ENCODE measurements at places on chromosomes 6 and 20. TPM values are rescaled to one million over a fixed set of nuclear protein-coding genes. Genes with fewer than 3 reads are reported as not detected.

Gene VSTM2L
- 1.4 TPM for total RNA-seq

Gene HLA-DOB
- total RNA-seq, result 2.1 TPM

Gene SLC17A3
- total RNA-seq, result not detected

Gene EYA4
- 0.10 TPM for total RNA-seq

Gene MBOAT1
- 7.2 TPM for total RNA-seq

Gene IP6K3
- 0.83 TPM for total RNA-seq

Gene MOG
- not detected for total RNA-seq

Gene PAQR8
- 2.2 TPM for total RNA-seq

Gene PIGT
- total RNA-seq, result 44.6 TPM

Gene RBPJL
- total RNA-seq, result not detected

Gene RNF217
- 35.0 TPM for total RNA-seq

Gene GABRR1
- total RNA-seq, result 0.48 TPM

DNA sequence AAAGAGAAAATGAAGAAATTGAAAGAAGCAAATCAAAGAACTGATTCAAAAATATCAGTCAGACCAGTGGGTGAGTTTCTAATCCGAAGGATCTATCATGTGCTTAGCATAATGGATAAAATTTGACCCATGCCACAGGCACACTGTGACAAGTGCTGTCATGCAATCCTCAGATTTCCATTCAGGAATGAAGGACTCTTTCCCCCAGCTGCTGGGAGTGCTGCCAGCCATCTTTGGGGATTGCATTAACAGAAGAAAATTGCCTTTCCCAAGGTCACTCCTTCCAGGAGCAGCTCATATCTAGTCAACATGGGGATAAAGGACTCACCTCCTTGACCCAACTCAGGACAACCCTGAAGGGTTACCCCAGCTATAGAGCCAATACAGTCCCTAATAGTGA lies 316.7 kb upstream of the TBX18 start:
- no peaks in the 10 kb centered on the region for H3K27me3 ChIP-seq
- no peak overlapping the region for H3K4me3 ChIP-seq
- no peaks in the 10 kb centered on the region for H3K4me1 ChIP-seq
- no peak for DNase-seq

GRCh38 chr6:125950293-125950692 lies 6.3 kb upstream of the HINT3 start:
- no peaks in the 10 kb centered on the region for H3K27me3 ChIP-seq
- peaks cover 25% of the 10 kb centered on the region for H3K4me1 ChIP-seq
- H3K36me3 ChIP-seq, result no peaks in the 10 kb centered on the region
- DNase-seq, result no peak
- H3K27ac ChIP-seq, result no peak overlapping the region
- H3K4me3 ChIP-seq, result no peak overlapping the region

DNA sequence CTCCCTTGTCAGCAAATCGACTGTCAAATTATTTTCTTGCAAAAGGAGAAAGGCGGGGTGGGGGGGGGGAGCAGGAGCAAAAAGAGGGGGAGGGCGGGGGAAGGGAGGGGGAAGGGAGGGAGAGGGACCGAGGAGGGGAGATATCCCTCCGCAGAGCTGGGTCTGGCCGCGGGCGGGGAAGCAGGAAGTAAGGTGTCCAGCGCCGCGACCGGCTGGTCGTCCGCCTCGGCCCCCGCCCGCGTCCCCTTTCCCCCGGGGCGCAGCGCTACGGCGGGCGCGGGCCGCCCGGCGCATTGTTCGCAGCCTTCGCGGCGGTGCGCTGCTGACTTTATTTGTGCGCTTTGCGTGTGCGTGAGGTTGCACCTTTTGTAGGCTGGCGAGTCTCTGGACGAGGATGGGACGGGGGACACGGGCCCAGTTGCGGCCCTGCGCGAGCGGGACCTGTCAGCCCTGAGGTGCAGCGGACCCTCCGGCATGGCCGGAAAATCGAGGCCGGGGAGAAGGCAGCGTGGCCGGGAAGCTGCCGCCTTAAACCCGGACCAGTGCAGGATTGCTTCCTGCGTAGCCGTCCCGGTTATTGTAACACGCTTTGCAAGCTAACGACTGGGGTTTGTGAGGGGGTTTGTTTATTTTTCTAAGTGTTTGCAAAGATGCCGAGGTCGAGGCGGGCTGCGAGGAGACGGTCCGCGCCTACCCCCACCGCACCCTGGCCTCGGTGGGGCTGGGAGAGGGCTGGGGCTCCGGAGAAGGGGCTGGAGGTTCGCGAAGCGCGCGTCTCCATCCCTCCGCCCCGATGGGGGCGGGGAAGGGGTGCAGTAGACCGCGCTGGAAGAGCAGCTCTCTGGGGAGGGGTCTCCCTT lies 675 bp upstream of the TRERF1 start:
- H3K27ac ChIP-seq, result peak overlapping the region; percentile 92
- no peaks in the 10 kb centered on the region for H3K27me3 ChIP-seq
- H3K4me1 ChIP-seq, result peaks cover 47% of the 10 kb centered on the region
- DNase-seq, result peak; percentile 85
- H3K4me3 ChIP-seq, result peak overlapping the region; percentile 66
- H3K36me3 ChIP-seq, result no peaks in the 10 kb centered on the region

- H3K4me3 ChIP-seq, result no peak overlapping the region
- no peaks in the 10 kb centered on the region for H3K27me3 ChIP-seq
- H3K36me3 ChIP-seq, result no peaks in the 10 kb centered on the region
These were observed 378.8 kb upstream of the CHD6 start for GRCh38 chr20:41996951-41997350.

DNA sequence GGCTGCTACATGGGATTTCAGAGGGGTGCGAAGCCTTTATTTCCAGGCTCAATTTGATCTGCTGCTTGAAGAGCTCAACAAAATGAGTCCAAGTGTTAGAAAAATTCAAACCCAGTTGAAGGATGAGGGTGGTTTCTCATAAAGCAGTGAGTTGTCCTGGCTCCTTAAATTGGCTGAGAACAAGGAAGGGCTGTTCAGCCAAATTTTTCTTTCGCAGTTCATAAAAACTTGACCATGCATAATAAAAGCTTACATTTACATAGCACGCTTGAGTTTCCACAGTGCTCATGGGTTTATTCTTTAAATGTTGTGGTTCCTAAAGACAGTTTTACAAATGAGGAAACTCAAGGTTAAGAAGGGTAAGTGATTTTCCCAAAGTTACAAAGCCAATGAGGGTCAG lies 174.4 kb upstream of the FOXA2 start:
- DNase-seq, result no peak
- no peaks in the 10 kb centered on the region for H3K36me3 ChIP-seq
- H3K27me3 ChIP-seq, result no peaks in the 10 kb centered on the region

DNA sequence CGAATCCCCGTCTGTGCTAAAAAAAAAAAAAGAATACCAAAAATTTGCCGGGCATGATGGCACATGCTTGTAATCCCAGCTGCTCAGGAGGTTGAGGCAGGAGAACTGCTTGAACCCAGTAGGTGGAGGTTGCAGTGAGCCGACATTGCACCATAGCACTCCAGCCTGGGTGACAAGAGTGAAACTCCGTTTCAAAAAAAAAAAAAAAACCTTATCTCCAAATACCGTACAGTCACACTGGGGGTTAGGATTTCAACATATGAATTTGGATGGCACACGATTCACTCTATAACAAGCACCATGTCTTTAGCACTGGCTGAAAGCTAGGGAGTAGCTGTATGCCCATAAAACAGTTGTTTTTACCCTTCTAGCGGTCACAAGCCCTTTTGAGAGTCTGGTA lies 3.8 kb downstream of the SMIM13 start:
- H3K4me3 ChIP-seq, result no peak overlapping the region
- peaks cover 28% of the 10 kb centered on the region for H3K4me1 ChIP-seq
- no peaks in the 10 kb centered on the region for H3K36me3 ChIP-seq
- H3K27ac ChIP-seq, result no peak overlapping the region
- DNase-seq, result no peak

- DNase-seq, result no peak
- no peak overlapping the region for H3K27ac ChIP-seq
These were observed 1.3 kb upstream of the BACH2 start for GRCh38 chr6:90297867-90298381.

GRCh38 chr6:52162940-52163908 lies 23.0 kb upstream of the IL17A start:
- H3K4me1 ChIP-seq, result no peaks in the 10 kb centered on the region
- H3K4me3 ChIP-seq, result no peak overlapping the region
- no peak overlapping the region for H3K27ac ChIP-seq
- no peak for DNase-seq
- peaks cover 9% of the 10 kb centered on the region for H3K27me3 ChIP-seq

DNA sequence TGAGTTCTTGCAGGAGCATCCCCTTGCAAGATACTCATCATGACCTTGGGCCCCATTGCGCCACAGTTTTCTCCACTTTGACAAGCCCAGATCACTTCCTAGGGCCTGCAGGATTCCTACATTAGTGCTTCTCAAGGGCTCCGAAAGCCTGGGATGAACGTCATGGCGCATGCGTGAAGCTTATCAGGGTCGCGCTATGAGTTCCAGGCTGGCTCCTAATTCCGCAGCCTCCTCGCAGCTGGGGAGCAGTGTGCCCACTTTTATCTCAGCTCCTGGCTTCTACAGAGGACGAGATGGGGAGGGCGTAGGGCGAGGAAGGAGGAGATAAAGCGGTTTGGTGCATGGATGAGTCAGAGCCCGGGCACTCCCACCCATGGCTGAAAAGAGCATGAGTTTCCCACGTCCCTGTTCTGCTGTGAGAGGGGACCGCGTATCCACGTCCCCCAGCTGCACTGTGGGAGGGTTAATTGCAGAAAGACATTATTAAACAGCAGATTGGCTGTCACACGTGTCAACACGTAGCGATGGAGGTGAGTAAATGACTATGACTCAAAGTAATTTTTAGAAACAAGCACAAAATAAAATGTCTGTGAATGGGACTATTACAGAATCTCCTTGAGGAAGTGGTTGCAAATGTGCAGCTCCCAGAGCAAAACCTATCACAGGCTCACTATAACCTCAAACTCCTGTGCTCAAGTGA lies 72.9 kb upstream of the DSP start:
- H3K4me1 ChIP-seq, result peaks cover 18% of the 10 kb centered on the region
- peak overlapping the region; percentile 34 for H3K4me3 ChIP-seq
- DNase-seq, result no peak

DNA sequence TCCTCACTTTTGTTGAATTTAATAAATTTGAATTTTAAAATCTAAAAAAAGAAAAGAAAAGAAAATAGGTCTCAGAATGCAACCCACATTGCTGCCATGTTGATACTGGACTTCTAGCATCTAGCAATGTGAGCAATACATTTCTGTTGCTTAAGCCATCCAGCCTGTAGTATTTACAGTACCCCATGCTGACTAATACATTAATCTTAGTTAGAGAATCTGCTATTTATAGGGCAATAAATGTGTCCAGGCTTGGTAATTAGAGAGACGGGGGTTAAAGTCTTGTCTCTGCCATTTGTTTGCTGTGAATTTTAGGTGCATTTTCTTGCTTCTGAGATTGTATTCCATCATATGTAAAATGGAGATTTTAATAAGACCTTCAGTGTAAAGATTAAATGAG lies 471.3 kb downstream of the DHX35 start:
- no peak overlapping the region for H3K4me3 ChIP-seq
- no peaks in the 10 kb centered on the region for H3K4me1 ChIP-seq
- no peaks in the 10 kb centered on the region for H3K36me3 ChIP-seq
- no peaks in the 10 kb centered on the region for H3K27me3 ChIP-seq
- no peak for DNase-seq

- no peaks in the 10 kb centered on the region for H3K4me1 ChIP-seq
- no peak for DNase-seq
- H3K4me3 ChIP-seq, result no peak overlapping the region
- no peaks in the 10 kb centered on the region for H3K27me3 ChIP-seq
- no peak overlapping the region for H3K27ac ChIP-seq
These were observed 177.2 kb upstream of the RNF24 start for GRCh38 chr20:4192378-4193068.

DNA sequence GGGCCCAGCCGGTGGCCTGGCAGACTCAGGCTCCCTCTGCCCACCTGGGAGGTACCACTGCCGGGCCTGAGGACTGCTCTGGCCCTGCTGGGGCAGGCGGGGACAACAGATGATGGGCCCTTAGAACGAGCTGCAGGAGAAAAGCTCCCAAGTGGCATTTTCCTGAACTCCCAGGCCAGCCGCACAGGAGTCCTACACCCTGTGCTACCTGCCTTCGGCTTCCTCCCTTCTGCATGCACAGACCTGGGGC lies 41.3 kb downstream of the DSTN start:
- no peak for DNase-seq
- H3K4me1 ChIP-seq, result peaks cover 48% of the 10 kb centered on the region
- H3K27ac ChIP-seq, result peak overlapping the region; percentile 68
- peaks cover 33% of the 10 kb centered on the region for H3K36me3 ChIP-seq
- no peak overlapping the region for H3K4me3 ChIP-seq

- H3K27me3 ChIP-seq, result peaks cover 81% of the 10 kb centered on the region
- no peak overlapping the region for H3K27ac ChIP-seq
- no peak overlapping the region for H3K4me3 ChIP-seq
These were observed 11.1 kb upstream of the NTSR1 start for GRCh38 chr20:62697468-62697912.

DNA sequence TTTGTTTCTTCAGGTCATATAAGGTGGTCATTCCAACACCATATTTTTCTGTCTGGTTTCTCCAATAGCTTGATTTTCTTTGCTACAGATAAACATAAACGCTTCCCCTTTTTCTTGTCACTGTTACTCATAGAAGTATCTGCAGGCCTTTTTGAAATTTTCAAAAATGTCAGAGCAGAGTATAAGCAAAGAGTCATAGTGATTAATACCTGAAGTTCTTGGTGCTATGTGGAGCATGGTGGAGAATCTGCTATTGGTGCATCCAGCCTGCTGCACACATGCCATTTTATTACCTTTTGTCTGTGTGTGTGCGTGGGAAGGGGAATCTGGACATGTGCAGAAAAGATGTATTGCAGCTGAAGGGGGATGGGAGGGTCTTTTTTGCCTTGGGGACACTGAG lies 19.7 kb downstream of the STX11 start:
- no peak overlapping the region for H3K4me3 ChIP-seq
- no peaks in the 10 kb centered on the region for H3K4me1 ChIP-seq
- no peaks in the 10 kb centered on the region for H3K27me3 ChIP-seq
- no peaks in the 10 kb centered on the region for H3K36me3 ChIP-seq

DNA sequence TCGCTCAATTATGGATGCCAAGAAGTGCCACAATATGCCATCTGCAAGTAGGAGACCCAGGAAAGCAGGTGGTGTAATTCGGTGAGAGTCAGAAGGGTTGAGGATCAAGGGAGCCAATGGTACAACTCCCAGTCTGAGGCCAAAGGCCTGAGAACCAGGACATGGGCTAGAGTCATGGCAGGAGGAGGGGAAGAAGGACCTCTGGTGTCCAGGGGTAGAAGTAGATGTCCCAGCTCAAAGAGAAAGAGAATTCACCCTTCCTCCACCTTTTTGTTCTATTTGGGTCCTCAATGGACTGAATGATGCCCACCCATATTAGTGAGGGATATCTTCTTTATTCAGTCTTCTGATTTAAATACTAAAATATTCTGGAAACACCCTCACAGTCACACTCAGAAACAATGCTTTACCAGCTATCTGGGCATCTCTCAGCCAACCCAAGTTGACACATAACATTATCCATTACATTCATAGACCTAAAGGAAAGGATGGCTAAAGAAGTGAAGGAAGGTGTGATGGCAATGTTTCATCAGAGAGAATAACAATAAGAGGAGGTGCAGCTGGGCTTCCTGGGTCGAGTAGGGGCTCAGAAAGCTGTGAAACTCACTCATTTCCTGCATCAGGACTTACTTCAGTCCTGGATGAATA lies 21.2 kb upstream of the HLA-DQA1 start:
- DNase-seq, result no peak
- H3K4me3 ChIP-seq, result no peak overlapping the region
- H3K27me3 ChIP-seq, result no peaks in the 10 kb centered on the region
- H3K27ac ChIP-seq, result no peak overlapping the region
- H3K36me3 ChIP-seq, result no peaks in the 10 kb centered on the region

- H3K27ac ChIP-seq, result no peak overlapping the region
- no peak overlapping the region for H3K4me3 ChIP-seq
- H3K36me3 ChIP-seq, result no peaks in the 10 kb centered on the region
- H3K27me3 ChIP-seq, result no peaks in the 10 kb centered on the region
These were observed 87.8 kb upstream of the CENPW start for GRCh38 chr6:126252154-126252553.

- peak overlapping the region; percentile 26 for H3K4me3 ChIP-seq
- H3K27ac ChIP-seq, result peak overlapping the region; percentile 85
- peak; percentile 78 for DNase-seq
- H3K36me3 ChIP-seq, result no peaks in the 10 kb centered on the region
These were observed 16.8 kb upstream of the ARMC12 start for GRCh38 chr6:35719830-35720733.

All from suprapubic skin (tissue), 4 donors.